ENCODE measurements at places on chromosomes 1 and 21.
A peak's percentile ranks its signal among the peaks of the same experiment; 100 is the strongest.

DNA sequence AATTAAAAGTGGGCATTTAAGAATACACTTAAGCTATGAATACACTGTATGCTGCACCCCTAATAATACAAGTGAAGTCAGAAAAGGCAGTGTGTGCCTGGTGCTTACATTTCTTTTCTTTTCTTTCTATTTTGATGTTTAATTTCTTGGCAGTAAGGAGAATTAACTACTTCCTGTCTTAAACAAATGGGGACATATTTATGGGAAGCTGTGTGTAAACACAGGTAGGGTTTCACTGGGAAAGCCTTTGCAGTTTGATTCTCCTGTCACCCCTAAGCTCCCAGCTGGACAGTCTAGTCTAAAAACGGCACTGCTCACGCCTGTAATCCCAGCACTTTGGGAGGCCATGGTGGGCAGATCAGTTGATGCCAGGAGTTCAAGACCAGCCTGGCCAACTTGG, 146.0 kb downstream of the MIS18A start:
- no peak for DNase-seq

DNA sequence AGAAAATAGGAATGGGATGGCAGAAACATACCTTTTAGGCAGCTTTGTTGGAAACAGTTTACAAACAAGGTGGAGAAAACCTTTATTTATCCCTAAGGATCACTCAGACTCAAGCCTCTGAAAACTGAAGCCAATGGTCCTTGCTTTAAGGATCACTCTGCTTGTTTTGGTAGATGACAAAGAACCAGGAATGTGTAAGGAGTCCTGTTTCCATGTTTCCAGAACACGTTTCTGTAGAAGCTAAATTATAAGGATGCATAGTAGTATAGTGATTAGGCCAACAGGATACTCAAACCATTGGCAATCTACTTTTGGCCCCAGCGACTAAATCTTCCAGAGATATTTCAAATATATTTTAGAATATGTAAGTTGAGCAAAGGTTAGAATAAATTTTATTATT, 149.1 kb upstream of the HP1BP3 start:
- DNase-seq = peak; percentile 14

- DNase-seq = peak; percentile 71
These were observed 563.9 kb upstream of the NR5A2 start for GRCh38 chr1:199463521-199464127.

- DNase-seq = no peak
These were observed 20.2 kb downstream of the PLEKHA6 start for GRCh38 chr1:204339541-204339940.

GRCh38 chr1:11175461-11175860, 13.7 kb upstream of the ANGPTL7 start:
- no peak for DNase-seq

All from fibroblast of villous mesenchyme (primary cell).